ENCODE measurements at places on chromosomes 6 and 20.

DNA sequence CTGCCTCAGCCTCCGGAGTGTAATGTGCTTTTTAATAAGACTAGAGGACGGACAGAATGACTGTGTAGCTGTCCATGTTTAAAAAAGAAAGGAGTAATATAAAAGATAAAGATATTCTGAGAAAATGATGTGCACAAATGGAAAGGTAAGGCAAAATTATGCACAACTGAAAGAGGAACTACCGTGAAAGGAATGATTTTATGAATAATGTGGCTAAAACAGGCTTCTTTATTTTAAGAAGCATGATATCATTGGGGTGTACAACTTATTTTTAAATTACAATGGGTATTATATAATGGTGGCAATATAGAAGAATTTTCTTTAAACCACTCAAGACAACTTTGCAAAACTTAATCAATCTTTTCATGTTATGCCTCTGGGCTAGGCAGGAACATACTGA, 78.1 kb downstream of the FIG4 start:
- DNase-seq: no peak

- no peak for DNase-seq
Observed at GRCh38 chr6:169362501-169363121, 109.0 kb upstream of the THBS2 start.

- DNase-seq: no peak
Observed at GRCh38 chr6:143515061-143515760, 3.7 kb upstream of the FUCA2 start.

- no peak for DNase-seq
Observed at GRCh38 chr6:63649847-63650265, 14.3 kb downstream of the PHF3 start.

GRCh38 chr6:70734381-70734780, 66.7 kb downstream of the SMAP1 start:
- no peak for DNase-seq

- DNase-seq: no peak
Observed at GRCh38 chr6:147983581-147984366, 358.9 kb upstream of the SASH1 start.

DNA sequence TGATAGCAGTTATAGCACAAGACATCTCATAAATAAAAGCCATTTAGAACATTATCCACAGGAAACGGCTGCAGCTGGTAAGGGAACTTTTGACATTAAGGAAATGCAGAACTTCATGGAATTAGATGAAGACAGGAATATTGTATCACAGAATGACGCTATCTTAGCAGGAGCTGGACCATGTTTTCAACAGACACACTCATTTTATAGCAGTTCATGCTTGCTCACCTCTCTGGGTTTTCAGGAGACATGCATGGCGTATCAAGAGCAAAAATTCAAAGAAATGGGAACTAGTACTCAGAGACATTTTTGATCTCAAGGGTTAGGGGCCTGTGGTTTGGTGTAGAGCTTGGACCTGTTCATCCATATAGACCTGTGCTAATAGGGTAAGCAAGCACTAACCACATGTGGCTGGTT, 125.0 kb downstream of the FYN start:
- DNase-seq: no peak

GRCh38 chr20:35120012-35120701, 27.0 kb downstream of the EDEM2 start:
- DNase-seq: no peak

DNA sequence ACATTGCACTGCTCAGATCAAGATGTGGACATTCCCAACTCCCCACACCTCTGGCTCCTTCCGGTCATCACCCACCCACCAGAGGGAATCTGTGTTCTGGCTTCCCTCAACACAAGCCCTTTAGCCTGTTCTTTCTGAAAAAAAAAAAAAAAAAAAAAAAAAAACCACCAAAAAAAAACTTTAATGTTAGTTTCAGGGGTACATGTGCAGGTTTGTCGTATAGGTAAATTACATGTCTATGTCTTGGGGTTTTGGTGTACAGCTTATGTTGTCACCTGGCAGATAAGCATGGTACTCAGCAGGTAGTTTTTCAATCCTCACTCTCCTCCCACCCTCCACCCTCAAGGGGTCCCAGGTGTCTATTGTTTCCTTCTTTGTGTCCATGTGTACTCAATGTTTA, 135.8 kb upstream of the FOXA2 start:
- DNase-seq: no peak

DNA sequence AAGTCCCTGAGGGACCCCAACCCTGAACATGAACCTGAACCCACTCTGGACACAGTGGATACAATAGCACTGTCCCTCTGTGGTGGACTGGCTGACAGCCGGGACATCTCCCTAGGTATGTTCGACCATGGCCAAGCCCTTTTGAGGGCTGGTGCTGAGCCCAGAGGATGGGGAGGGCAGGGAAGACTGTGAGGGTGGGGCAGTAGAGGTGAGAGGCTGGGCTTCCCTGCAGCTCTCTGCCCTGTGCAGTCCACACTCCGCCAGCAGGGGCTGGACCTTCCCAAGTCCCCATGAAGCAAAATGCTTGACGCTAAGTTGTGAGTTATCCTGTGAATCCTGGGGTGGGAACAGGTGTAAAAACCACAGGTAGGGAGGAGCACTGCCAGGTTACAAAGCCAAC, 11.5 kb downstream of the LPIN3 start:
- no peak for DNase-seq

GRCh38 chr6:140872885-140873284, 1259.8 kb upstream of the GJE1 start:
- no peak for DNase-seq

- no peak for DNase-seq
Observed at GRCh38 chr6:159305804-159306537, 136.8 kb downstream of the FNDC1 start.

DNA sequence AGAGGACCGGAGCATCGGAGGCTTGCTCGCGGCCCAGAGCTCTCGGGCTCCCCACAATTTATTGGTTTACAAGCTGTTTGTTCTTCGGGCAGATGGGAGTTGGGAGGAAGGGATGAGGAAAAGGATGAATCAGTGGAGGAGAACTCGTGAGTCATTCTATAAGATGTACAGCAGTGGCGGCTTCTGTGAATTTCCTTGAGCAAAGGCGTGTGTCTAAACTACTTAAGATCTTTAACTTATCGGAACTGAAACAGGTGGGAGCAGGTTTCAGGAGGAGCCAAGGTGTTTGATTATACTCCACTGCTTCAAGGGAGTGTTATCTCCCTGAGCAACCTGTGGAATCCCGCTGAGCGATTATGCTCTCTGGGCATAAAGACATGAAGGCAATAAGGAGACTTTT, 50.5 kb upstream of the IBTK start:
- DNase-seq: no peak

GRCh38 chr6:127200114-127200513, 66.5 kb upstream of the RNF146 start:
- DNase-seq: no peak

DNA sequence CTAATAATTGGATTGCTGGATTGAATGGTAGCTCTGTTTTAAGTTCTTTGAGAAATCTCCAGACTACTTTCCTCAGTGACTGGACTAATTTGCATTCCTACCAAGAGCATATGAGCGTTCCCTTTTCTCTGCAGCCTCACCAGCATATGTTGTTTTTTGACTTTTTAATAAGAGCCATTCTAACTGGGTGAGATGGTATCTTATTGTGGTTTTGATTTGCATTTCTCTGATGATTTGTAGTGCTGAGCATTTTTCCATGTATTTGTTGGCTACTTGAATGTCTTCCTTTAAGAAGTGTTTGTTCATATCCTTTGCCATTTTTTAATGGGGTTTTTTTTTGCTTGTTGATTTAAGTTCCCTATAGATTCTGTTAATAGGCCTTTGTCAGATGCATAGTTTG, 94.7 kb upstream of the AHI1 start:
- no peak for DNase-seq

GRCh38 chr20:54494303-54495006, 19.1 kb downstream of the DOK5 start:
- no peak for DNase-seq

- DNase-seq: no peak
Observed at GRCh38 chr6:107657755-107658461, 166.2 kb downstream of the SCML4 start.

DNA sequence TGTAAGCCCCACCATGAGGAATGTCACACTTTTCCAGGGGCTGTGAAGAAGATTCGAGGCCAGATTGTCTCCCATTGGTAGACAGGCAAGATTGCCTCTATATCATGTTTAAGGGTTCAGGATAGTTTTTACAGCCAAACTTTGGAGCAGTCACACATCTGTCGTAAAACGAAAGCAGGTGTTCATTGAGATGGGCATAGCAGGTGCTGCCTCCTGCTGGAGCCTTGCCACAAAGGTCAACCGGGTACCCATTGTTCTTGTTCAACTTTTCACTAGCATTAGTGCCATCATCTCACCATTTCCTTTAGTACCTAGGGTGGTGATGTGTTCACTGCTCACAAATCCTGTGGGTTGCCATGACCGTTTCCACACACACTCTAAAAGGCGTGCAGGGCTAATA, 198.3 kb downstream of the HTR1B start:
- no peak for DNase-seq

DNA sequence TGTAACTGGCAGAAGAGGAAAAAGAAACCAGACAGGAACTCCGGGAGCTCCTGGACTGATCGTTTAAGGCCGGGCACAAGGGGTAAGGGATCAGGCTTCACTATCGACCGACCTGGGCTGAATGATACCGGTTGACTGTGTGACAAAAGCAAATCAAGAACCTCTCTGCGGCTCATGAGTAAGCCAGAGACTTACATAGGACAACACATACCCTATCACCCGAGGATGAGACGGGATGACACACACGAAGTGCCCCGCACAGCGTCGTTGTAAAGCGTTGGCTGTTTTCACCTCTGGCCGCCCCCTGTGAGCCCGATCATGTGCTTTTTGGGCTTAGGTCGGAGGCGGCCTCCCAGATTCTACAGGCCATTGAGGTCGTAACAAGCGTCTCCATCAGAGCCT, 695 bp upstream of the TGIF2 start:
- DNase-seq: no peak

GRCh38 chr6:166614171-166614583, 12.9 kb downstream of the RPS6KA2 start:
- no peak for DNase-seq

DNA sequence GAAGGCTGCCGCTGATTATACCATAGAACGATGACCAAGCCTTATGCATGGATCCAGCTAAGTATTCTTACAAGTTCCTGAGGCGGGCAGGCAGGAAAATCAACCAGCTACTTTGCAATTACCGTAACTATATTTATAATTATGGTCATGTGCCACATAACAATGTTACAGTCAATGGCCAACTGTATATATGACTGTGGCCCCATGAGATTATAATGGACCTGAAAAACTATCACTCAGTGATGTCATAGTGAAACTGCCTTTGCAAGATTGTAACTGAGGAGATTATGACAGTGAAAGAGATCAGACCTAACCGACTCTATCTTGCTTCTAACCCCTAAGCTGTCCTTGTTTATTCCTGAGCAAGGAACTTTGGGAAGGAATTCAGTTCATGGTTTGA, 33.1 kb upstream of the FAM135A start:
- DNase-seq: no peak

DNA sequence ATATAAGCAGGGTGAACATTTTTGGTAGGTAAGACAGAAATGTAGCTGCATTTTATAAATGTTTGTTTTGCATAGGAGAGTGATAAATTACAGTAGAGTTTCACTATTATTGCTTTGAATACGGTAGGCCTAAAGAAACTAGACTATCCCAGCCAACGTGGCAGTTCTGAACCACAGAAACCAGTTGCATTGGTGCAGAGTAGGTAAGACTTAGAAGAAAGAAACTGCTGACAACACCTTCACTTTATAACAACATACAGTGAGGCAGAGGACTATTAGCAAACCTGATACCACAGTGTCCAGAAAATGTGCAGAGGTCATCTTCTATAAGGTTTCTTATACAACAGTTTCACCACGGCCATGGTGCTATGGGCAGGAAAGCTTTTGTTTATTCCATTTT, 566.1 kb downstream of the KIF16B start:
- DNase-seq: no peak

DNA sequence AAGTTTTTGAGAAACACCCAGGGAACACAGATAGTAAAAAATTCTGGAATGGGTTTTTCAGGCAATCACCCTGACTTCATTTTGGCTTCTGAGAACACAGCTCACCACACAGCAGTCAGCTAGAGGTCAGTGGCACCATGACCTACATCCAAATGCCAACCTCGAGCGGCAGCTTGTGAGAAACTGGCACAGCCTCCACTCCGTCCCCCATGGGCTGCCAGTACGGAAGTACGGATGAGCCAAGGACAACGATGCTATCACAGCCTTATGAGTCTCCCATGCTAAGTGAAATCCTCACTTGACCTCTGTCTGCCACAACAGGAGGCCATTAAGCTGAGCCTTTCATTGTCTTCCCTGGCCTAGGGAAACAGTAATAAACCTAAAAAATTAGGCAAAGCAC, 32.0 kb downstream of the KIF16B start:
- DNase-seq: no peak

- no peak for DNase-seq
Observed at GRCh38 chr20:44186201-44186600, 787 bp downstream of the JPH2 start.

DNA sequence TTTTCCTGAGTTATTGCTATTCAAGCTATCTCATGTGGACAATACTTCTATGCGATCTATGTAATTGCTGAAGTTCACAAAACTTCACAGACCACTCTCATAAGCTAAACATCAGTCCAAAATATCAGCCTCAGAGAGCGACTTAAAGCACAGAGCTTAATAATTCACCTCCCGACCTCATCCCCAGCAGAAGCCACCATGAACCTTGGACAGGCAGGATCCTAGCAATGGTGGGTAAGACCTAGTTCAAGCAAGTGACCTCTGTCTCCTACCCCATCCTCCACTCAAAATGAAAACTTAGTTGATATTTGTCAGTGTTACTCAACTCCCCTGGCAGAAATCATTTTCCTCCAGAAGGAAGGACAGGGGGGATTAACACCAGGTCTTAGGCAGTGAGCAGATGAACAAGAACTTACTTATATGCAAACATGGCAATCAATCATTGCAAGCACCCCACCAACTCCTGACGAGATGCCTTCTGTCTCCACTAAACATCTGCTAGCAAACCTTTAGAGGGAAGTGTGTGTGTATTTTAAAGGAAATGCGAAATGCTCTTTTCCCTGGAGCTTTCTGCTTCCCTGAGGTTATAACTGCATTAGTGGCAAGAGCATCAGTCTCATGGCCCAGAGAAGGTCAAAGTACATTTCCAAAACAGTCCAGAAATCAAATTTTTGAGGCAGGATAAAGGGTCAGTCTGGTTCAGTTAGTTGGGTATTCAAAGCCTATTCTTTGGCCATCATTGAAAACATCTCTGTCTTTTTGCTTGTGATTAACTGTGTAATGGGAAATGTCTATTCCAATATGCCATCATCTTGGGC, 90.0 kb downstream of the SLC22A23 start:
- DNase-seq: no peak

- no peak for DNase-seq
Observed at GRCh38 chr6:26464014-26464413, 6.3 kb downstream of the BTN2A1 start.

All from NCI-H1105 (cell line).